ENCODE measurements at places on chromosomes 5 and 9.

GRCh38 chr5:6194261-6194875 lies 184.0 kb downstream of the MED10 start:
- DNase-seq: no peak

- DNase-seq: no peak
Observed at GRCh38 chr5:113098378-113098777, 121.8 kb downstream of the DCP2 start.

DNA sequence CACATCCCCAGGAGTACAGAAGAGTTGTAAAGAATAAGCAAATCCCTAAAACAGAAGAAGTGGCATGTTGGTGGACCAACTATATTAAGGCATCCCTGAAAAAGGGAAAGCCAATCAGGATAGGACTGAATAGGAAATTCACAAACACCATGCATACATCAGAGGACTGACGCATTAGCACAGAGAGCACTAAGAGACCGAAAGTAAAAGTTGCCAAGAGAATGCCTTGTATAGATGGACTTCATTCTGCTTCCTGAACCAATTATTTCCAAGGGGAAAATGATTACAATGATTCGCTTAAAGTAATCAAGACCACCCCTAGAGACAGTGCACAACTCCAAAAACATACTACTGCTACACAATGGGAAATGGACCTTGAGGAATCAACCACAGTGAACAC lies 33.5 kb downstream of the SHC3 start:
- DNase-seq: no peak

- DNase-seq: no peak
Observed at GRCh38 chr5:76474377-76474776, 71.3 kb downstream of the IQGAP2 start.
